Germinal center (tissue), 1 donor: ENCODE measurements at places on chromosomes 12 and 14.

DNA sequence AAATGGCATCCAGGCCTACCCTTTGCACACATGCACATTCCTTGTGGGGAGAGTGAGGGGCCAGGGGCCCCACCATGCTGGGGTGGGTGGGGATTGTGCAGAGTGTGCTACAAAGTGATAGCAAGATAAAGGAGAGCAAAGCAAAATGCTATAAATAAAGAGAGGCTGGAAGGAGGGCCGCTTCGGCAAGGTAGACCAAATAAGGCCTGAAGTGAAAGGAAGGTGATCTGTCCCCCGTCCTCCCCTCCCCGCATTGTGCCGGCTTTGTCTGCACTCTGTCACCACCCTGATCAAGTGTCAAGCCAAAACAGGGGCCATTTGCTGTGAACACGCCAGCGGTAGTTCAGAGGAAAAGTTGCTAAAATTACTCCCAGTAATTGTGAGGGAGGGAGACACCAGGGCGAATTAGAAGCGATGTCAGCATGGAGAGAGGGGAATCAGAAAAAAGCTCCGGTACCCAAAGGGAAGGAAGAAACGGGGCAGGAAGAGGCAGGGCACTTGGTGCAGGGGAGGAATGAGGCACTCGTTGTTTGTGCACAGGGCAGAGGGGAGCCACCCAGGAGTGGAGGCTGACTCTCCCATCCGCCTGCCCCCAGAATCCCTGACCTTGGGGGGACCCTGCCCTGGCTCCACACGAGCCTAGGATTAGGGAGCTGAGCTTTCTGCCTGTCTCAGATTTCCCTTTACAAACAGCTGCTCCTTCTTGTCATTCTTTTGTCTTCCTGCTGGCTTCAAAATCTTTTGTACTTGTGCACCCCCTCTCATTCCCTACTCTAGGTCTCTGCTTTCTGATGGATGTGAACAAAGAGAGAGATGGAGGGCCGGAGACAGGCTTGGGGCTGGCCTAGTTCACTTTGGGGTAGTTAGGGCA is 2.9 kb upstream of the MYH7 start:
- no peak for DNase-seq

DNA sequence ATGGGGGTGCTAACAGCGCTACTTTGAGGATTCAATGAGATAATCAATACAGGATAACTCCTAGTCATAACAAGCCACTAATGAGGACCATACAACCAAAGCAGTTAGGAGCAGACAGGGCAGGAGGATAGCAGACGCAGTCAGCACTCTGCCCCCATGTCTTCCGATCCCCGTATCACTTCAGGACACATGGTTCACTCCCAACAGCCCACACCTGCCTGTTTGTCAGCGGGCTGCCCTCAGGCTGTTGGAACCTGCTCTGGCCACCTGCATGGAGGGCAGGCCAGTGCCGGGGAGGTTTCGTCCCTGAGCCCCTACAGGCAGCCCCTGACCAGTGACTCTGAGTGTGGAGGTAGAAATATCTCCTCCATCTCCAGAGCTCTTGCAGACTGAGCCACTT is 37.1 kb upstream of the LTBP2 start:
- no peak for DNase-seq

DNA sequence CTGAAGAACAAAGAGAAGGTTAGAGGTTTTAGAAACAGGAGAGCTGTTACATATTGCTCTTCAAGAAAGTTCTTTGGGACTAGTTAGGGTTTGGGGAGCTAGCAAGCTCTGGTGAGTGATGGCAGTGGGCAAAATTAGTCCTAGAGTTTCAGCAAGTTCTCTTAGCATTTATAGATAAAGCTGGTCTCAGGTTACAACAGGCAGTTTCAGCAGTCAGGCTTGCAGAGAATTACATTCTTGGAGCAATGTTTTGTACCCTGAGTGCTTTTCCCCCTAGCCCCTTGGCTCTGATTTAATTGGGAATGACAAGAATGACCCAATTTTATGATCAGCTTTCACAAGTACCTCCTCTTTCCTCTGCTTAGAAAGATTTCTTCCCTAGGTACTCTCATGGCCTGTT is 21.4 kb upstream of the EID3 start:
- DNase-seq = no peak

DNA sequence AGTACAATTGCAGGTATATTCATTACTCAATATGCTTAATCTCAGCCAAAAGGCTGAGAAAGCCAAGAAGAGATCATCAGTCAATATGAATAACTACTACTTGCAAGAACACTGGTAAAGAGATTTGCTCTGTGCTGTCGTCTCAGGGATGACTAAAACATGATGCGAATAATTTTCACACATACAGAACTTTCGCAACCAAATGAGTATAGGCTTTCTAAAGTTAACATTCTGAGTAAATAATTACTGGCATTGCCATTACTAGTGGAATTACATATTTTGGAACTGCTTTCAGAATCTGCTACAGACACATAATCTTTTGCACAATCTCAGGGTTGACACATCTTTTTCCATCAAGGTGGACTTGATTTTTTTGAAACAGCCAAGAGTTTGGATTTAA is 24.7 kb downstream of the NCKAP1L start:
- no peak for DNase-seq

DNA sequence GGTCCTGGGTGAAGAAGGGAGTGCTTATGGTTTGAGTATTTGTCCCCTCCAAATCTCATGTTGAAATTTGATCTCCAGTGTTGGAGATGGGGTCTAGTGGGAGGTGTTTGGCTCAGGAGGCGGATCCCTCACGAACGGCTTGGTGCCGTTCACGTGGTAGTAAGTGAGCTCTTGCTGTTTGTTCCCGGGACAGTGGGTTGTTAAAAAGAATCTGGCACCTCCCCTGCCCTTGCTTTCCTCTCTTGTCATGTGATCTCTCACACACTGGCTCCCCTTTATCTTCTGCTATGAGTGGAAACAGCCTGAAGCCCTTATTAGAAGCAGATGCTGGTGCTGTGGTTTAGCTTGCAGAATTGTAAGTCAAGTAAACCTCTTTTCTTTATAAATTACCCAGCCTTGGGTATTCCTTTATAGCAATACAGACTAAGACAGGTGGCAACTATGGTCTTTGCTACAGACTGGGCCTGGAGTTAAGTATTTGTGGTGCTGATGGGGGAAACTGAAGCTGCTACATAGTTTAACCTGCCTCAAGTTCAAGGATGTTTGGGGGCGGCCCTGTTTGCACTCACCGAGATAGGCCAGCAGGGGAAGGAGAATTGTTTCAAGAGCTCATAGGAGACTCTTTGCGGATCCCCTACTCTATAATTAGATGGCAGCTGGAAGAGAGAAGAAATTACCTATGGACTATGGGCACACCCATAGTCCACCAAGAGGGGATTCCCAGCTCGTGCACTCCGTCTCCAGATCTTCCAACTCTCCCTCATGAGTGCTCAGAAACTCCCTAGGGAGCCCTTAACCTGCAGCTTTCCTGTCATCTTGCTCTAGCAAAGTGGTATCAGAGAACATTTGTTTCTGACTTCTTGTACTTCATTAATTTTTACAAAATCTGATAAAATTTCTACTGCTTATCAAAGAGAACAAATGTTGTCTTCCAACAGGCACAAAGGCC is 164.6 kb downstream of the SLC15A5 start:
- no peak for DNase-seq

DNA sequence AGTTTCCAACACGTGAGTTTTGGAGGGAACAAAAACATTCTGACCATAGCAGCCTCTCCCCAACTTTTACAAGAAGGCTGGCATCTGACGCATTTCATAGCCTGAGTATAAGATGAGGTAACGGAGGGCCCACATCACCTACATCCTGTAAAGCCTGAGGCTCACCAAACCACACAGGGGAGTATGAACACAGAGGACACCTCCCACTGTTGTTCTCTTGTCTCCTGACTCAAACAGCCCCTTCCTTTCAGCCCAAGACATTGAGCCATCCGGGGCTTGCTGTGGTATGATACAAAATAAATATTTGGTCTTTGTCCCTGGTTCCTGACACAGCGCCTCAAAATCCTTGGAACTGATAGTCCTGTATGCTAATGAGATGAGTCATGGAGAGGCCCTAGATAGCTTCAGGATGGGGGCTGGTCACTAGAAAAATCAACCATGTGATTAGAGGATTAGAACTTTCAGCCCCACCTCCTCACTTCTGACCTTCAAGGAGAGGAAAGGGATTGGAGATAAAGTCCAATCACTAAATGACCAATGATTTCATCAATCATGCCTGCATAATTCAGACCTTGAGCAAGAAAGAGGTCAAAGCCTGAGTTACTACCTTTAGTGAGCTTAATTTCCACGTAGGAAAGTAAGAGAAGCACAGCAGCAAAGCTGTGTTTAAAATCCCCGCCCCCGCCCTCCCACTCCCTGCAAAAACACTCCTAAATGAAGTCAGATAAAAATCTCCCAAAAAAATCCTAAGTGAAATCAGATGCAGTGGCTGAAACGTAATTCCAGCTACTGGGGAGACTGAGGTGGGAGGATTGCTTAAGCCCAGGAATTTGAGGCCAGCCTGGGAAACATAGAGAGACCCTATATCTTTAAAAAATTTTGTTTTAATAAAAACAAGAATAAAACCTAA is 236.4 kb downstream of the PCNX1 start:
- no peak for DNase-seq

DNA sequence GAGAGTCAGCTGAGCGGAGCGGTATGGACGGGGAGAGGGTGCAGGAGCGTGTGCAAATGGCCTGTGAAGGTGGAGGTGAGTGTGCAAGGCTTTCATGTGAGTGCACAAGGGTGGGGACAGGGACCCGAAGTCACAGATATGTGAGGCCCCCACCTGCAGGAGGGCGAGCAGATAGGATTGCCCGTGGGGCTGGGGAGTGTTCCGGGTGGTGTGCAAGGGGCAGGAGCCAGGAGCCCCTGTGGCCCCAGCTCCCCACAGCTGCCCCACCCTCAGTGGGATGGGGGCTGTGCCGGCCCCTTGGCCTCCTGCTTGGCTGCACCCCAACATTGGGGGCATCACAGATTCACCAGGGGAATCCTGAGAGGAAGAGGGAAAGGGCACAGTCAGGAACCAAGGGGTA is 5.5 kb upstream of the ZNF384 start:
- DNase-seq = no peak

GRCh38 chr12:2276288-2277033 is 223.7 kb downstream of the CACNA1C start:
- DNase-seq = no peak

GRCh38 chr12:116125084-116125483 is 152.4 kb downstream of the MED13L start:
- DNase-seq = no peak

DNA sequence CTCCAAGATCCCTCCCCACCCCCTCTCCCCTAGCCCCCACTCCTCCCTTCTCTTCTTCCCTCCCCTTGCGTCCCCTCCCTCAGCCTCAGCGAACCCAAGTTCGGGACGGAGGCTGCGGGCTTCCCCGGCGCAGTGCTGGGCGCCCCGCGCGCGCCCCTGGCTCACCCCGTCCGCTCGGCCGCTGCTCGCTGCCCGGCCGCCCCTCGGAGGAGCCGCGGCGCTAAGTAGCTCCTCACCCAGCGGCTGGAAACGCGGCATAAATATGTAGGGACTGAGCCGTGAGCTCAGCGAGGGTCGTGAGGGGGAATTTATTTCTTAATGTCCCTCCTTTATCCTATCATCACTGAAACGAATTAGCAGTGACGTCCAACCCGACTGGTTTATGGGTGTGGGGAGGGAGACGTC is at the start of gene NOS1:
NOS1 (minus strand) TSS at position 280 of the 405 bp plus-strand sequence. CDS start 30,557 bp downstream, outside the sequence.
- DNase-seq = no peak

GRCh38 chr14:100007254-100007653 is 58.0 kb upstream of the EVL start:
- DNase-seq = no peak

DNA sequence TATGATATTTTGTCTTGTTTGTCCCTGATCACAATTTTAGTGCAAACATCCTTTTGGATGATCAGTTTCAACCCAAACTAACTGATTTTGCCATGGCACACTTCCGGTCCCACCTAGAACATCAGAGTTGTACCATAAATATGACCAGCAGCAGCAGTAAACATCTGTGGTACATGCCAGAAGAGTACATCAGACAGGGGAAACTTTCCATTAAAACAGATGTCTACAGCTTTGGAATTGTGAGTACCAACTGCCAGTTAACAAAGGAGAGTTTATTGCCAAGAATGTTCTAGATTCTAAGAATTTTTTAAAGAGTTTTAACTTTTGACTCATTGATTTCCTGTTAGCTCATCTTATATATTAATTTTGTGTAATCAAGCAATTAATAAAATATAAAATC is 55.4 kb downstream of the IRAK3 start:
- no peak for DNase-seq

DNA sequence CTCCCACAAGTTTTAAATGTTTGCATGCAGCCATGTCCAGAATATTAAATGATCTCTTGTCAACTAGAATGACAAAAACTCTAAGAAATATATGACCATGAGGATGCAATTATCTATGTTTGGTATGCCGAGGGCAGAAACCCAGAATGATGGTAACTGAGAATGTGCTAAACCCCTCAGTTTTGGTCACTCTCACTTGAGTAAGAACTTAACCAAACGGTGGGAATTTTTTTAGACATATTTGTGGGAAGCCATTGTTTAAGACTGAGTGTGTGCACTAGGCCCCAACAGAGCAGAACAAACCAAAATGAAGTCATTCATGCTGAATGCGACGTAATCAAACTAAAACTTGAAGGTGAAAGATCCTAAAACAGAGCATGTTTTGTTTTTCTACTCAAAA is 1927.9 kb upstream of the SEL1L start:
- no peak for DNase-seq

- peak; percentile 81 for DNase-seq
Measured at GRCh38 chr12:76878899-76879709, at the start of gene CSRP2. CSRP2 (minus strand) TSS chr12:76879019; CDS start chr12:76866260, 12,759 bp downstream.

DNA sequence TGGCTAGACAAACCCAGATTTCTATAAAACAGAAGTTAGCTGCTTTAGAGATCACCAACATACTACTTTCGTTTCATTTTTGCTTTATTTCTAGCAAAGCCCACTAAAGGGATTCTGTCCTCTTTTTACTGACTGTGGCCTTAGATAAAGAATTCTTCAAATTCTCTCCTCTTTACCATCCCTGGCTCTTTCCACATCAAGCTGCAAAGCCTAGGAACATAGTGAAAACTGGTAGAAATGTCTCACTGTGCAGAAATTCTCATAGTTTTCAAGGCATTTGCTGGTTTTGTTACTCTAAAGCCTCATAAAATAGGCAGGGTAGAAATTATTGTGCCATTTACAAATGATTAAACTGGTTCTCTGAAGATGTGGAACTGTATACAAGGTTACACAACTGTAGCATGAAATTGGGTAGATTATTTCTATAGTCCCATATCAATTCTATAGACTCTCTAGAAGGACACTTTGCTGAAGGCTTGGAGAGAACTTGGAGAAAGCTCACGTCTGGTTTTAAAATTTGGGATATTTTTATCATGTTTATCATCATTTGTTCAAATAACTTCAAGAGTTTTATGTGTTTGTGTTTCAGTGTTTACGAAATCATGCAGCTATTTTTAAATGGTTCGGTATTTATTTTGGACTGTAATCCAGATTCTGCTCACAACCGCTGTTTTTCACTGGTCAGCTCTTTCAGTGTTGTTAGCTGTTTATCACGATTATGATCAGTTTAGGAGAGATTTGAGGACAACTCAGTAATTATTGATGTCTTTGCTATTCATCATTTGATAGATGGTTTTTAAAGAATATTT is 36.7 kb upstream of the CSRP2 start:
- DNase-seq = no peak

GRCh38 chr12:46921048-46921763 is 95.4 kb upstream of the SLC38A4 start:
- DNase-seq = no peak

- no peak for DNase-seq
Measured at GRCh38 chr12:131383291-131383690, 327.6 kb upstream of the SFSWAP start.

GRCh38 chr12:106223485-106224354 is 24.1 kb downstream of the CKAP4 start:
- DNase-seq = peak; percentile 83
